ENCODE measurements at places on chromosomes 3 and 15. TPM values are rescaled to one million over a fixed set of nuclear protein-coding genes. Genes with fewer than 3 reads are reported as not detected.

Gene ABHD17C
- total RNA-seq = 4.0 TPM

Gene CLDN18
- total RNA-seq = not detected

Gene PATL2
- total RNA-seq = 36.3 TPM

GRCh38 chr3:53346514-53346913, 829 bp downstream of the DCP1A start:
- peak overlapping the region; percentile 81 for H3K27ac ChIP-seq
- peak overlapping the region; percentile 98 for H3K4me3 ChIP-seq
- peaks cover 23% of the 10 kb centered on the region for H3K36me3 ChIP-seq
- peaks cover 33% of the 10 kb centered on the region for H3K4me1 ChIP-seq

GRCh38 chr3:71078199-71078598, 505.3 kb downstream of the FOXP1 start:
- H3K27ac ChIP-seq = no peak overlapping the region
- H3K27me3 ChIP-seq = no peaks in the 10 kb centered on the region
- peaks cover 56% of the 10 kb centered on the region for H3K4me1 ChIP-seq
- no peak for DNase-seq
- no peak overlapping the region for H3K4me3 ChIP-seq

DNA sequence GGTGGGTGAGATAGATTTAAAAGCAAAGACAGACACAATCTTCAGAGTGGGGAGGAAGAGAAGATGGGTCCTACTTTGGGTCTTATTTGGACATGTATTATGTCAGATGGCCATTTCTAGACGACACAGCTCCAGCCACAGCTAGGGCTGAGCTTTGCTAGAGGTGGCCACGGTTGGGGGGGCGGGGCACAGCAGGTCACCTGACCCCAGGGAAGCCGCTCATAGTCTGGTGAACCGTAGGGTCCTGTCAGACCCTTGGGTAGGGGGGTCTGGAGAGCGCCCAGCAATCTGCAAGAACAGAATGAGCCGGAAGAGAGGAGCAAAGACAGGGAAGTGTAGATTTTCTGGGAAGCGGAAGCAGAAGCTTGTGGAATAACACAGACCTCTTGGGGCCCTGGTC, 6.6 kb downstream of the EPB42 start:
- no peaks in the 10 kb centered on the region for H3K4me1 ChIP-seq
- peaks cover 6% of the 10 kb centered on the region for H3K27me3 ChIP-seq
- no peaks in the 10 kb centered on the region for H3K36me3 ChIP-seq
- DNase-seq = no peak
- H3K4me3 ChIP-seq = no peak overlapping the region

GRCh38 chr15:57948351-57949289, 116.9 kb downstream of the ALDH1A2 start:
- H3K4me3 ChIP-seq = no peak overlapping the region
- no peak overlapping the region for H3K27ac ChIP-seq
- no peaks in the 10 kb centered on the region for H3K4me1 ChIP-seq
- peaks cover 8% of the 10 kb centered on the region for H3K27me3 ChIP-seq

DNA sequence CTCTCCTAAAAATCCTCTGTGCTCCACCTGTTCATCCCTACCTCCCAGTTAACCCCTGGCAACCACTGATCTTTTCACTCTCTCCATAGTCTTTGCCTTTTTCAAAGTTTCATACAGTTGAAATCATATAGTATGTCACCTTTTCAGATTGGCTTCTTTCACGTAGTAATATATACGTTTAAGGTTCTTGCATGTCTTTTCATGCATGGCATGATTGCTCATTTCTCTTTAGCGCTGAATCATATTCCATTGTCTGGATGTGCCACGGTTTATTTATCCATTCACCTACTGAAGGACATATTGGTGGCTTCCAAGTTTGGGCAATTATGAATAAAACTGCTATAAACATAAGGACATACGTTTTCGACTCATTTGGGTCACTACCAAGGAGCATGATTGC, 28.7 kb downstream of the GLCE start:
- no peaks in the 10 kb centered on the region for H3K4me1 ChIP-seq
- no peaks in the 10 kb centered on the region for H3K27me3 ChIP-seq
- peaks cover 2% of the 10 kb centered on the region for H3K36me3 ChIP-seq
- no peak overlapping the region for H3K27ac ChIP-seq
- H3K4me3 ChIP-seq = no peak overlapping the region

GRCh38 chr3:183350164-183350563, 78.3 kb downstream of the MCF2L2 start:
- no peak overlapping the region for H3K27ac ChIP-seq
- H3K36me3 ChIP-seq = peaks cover 21% of the 10 kb centered on the region
- peaks cover 4% of the 10 kb centered on the region for H3K27me3 ChIP-seq
- no peak overlapping the region for H3K4me3 ChIP-seq

- H3K27ac ChIP-seq = no peak overlapping the region
- peaks cover 21% of the 10 kb centered on the region for H3K4me1 ChIP-seq
- H3K36me3 ChIP-seq = peaks cover 3% of the 10 kb centered on the region
- no peak for DNase-seq
These were observed 94.2 kb downstream of the EFL1 start for GRCh38 chr15:82168296-82168695.

DNA sequence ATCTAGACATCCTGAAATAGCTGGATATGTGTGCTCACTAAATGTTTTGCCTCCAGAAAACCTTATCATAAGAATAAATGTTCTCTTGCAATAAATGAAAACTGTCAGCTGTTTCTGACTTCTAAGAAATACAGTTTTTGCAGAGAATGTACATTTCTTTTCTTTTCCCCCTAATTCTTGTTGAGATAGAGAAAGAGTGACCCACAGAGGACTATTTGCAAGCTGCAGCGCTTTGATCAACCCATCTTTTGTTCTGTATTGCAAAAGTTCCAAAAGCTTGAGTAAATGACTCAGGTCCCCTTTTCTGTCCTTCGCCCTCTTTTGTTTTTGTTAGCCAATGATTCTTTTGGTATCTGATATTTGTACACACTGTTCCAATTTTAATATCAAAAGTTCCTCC, 141.9 kb downstream of the BBX start:
- no peaks in the 10 kb centered on the region for H3K27me3 ChIP-seq
- H3K4me3 ChIP-seq = no peak overlapping the region
- no peak overlapping the region for H3K27ac ChIP-seq
